ENCODE measurements at places on chromosomes 3 and 15. TPM values are rescaled to one million over a fixed set of nuclear protein-coding genes. Genes with fewer than 3 reads are reported as not detected.

IGSF10 gene
- total RNA-seq: 1.2 TPM

LRRC15 gene
- not detected for total RNA-seq

GOLGA6L7 gene
- not detected for total RNA-seq

ZNF662 gene
- 8.9 TPM for total RNA-seq

CDC25A gene
- total RNA-seq: 10.4 TPM

MKRN3 gene
- total RNA-seq: not detected

A4GNT gene
- total RNA-seq: not detected

CNTN4 gene
- 17.3 TPM for total RNA-seq

FILIP1L gene
- 69.3 TPM for total RNA-seq

C3orf62 gene
- total RNA-seq: 5.5 TPM

GABRA5 gene
- total RNA-seq: not detected

SNX1 gene
- 65.6 TPM for total RNA-seq

CD200 gene
- 9.9 TPM for total RNA-seq

Data from Peyer's patch (tissue), 4 donors.